ENCODE measurements at places on chromosomes 5 and 9.

GRCh38 chr9:93266521-93267001, 82.6 kb downstream of the WNK2 start:
- no peak for DNase-seq

DNA sequence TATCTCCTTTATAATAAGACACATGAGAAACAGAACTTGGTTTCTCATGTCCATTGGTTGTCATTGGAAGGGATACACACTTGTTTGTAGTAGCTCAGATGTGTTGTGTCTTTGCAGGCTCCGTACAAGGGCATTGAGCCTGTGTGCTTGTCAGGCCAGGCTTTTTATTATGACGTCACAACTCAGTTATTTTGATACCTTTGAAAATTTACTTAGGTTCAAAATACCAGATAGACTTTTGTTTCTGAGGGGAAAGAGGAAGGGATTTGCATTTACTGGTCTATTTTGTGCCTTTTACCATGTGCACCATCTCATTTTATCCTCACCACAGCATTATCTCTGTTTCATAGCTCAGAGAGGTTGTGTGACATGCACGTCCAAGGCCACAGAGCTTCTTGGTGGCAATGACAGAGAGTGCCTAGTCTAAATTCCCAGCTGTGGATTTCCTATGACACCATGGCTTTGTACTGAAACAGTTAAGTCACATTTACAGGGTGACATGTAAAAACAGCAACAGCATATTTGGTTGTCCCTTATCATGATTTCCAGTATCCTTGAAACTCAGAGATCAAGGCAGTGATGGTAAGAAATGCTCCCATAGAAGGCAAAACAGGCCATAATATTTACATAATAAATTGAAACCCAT, 268.7 kb downstream of the AOPEP start:
- no peak for DNase-seq

DNA sequence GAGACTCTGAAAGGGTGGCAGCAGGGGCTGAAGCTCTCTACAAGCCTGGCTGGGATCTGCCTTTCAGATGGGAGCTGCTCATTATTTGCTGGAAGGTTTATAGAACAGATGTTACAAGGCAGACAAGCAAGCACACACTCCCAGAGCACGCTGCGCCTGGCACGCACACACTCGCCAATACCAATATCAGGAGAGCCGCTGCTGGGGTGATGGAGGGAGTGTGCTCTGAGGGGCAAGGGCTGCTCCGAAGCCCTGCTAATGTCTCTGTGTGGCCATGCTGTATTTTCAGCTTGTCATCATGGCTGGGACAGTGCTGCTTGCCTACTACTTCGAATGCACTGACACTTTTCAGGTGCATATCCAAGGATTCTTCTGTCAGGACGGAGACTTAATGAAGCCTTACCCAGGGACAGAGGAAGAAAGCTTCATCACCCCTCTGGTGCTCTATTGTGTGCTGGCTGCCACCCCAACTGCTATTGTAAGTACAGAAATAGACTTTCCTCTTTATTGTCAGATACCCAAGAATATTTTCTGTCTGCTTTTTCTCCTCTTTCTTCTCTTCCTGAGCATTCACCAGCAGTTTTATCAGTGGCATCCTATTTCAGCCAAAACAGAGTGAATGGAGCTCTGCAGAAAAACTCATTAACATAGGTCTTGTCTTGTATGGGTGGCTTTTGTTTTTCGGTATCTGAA, 115.1 kb downstream of the BAAT start:
- no peak for DNase-seq

GRCh38 chr9:242461-243080, 27.9 kb downstream of the DOCK8 start:
- no peak for DNase-seq

- no peak for DNase-seq
Measured at GRCh38 chr9:99731950-99732349, 89.7 kb upstream of the NR4A3 start.

DNA sequence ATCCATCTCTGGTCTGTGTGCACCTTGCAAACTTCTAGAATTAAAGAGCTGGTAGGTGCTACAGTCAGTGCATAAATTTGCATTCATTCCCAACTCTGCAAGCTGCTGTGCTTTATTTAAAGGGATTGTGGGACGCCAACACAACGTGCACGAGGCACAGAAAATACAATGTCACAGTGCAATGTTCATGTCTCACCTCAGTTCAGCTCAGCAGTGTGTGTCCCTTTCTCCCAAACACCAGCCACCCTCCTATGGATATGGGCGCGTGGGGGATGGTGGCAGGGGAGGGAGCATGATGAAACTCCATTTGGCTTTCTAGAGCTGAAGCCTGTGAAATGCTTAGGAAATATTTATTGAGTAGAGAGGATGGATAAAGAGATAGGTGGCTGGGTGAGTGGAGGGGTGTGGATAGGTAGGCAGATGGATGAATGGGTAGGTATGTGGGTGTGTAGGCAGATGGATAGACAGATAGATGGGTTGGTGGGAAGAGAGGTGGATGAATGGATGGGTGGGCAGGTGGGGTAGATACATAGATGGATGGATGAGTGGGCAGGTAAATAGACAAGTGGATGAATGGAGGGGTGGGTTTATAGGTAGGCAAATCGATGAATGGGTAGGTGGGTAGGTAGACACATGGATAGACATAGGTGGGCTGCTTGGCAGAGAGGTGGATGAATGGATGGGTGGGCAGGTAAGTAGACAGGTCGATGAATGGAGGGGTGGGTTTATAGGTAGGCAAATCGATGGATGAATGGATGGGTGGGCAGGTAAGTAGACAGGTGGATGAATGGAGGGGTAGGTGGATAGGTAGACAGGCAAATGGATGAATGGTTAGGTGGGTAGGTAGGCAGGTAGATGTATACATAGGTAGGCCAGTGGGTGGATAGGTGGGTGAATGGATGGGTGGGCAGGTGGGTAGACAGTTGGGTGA, 92.7 kb upstream of the FCN2 start:
- no peak for DNase-seq
